NCI-H526 treated with DMSO at 0.1 percent for 48 hours (cell line): ENCODE measurements at places on chromosomes 7 and 10.

DNA sequence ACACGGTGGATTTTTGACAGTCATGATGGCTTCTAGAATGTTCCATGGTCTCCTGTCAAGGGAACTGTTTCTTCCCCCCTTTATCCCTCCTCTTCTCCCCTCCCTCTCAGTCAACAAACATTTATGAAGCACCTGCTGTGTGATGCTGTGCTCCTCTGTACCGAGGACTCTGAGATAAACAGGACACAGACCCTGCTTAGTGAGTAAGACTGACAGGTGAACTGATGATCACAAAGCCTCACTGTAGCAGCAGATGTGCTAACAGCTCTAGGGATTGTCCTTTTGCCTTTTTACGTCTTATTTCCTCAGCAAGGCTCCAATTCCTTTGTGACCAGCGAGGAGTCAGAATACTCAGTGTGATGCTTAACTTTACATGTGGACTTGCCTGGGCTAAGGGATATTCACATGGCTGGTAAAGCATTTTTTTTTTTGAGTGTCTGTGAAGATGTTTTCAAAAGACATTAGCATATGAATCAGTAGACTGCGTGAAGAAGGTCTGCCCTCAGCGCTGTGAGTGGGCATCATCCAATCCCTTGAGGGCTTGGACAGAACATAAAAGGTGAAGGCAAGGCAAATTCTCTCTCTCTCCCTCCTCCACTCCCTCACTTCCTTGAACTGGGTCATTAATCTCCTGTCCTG is 170.1 kb downstream of the ADRA2A start:
- no peak for DNase-seq

DNA sequence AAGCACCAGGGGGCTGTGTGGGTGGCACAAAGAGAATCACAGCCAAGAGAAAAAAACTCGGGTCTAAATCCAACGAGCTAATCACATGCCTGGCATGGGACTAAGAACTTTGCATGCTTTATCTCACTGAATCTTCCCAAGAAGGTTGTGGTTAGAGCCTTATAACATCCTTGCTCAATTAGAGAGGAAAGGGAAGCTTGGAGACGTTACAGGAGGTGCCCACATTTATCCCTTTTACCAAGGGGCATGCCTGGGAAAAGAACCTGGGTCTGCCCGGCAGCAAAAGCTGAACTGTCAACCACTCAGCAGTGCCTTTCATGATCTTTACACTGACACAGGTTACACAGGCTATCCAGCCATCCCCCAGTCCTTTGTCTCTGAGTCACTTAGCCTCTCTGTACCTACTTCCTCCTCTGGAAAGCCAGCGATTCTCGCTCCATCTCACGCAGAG is 190.1 kb downstream of the PRPF18 start:
- no peak for DNase-seq

- no peak for DNase-seq
Measured at GRCh38 chr10:1209355-1209979, 153.3 kb downstream of the WDR37 start.

- no peak for DNase-seq
Measured at GRCh38 chr10:128027306-128027705, 98.9 kb downstream of the MKI67 start.

GRCh38 chr10:51080311-51081006 is 6.2 kb downstream of the PRKG1 start:
- no peak for DNase-seq

GRCh38 chr7:101146-102046 is 91.0 kb upstream of the FAM20C start:
- DNase-seq: no peak
